ENCODE measurements at places on chromosomes 12 and 14.
A peak's percentile ranks its signal among the peaks of the same experiment; 100 is the strongest.

- no peak for DNase-seq
Observed at GRCh38 chr12:87783467-87783866, 245.7 kb downstream of the C12orf50 start.

GRCh38 chr14:99534863-99535262 is 53.7 kb downstream of the CCNK start:
- peak; percentile 62 for DNase-seq

DNA sequence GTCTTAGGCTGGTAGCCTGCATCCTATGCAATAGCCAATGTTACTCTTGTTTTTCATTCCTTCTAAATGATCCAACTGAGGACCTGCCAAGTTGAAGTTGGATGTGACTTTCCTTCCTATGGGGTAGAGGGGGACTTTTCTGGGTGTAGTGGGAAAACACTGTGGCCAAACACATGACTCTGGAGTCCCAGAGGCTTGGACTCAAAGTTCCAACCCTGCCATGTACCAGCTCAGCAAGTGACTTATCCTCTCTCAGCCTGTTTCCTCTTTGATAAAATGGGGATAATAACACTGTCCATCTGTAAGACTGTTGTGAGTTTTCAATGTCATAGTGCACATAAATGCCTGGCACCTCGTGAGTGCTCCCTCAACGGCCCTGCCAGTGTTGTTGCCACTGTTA is 97.0 kb downstream of the ZFP36L1 start:
- DNase-seq = no peak

DNA sequence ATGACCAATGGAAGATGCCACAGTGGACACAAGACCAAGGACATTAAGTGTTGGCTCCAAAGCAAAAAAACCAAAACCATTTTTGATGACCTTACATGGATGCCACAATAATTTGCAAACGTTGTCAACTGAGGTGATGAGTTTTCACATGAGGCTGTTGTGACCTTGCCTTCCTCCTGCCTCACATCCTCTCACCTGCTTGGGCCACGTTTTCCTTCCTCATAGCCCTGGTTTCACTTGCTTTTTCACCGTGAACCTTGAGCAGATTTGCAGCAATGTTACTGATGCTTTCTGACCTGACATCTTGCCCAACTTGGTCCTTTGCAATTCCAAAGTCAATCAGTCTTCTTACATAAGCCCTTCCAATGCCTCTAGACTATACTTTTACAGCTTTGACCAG is 3.7 kb downstream of the KRT6B start:
- DNase-seq = no peak
